ENCODE measurements at places on chromosomes 2 and 18.
A peak's percentile ranks its signal among the peaks of the same experiment; 100 is the strongest.

DNA sequence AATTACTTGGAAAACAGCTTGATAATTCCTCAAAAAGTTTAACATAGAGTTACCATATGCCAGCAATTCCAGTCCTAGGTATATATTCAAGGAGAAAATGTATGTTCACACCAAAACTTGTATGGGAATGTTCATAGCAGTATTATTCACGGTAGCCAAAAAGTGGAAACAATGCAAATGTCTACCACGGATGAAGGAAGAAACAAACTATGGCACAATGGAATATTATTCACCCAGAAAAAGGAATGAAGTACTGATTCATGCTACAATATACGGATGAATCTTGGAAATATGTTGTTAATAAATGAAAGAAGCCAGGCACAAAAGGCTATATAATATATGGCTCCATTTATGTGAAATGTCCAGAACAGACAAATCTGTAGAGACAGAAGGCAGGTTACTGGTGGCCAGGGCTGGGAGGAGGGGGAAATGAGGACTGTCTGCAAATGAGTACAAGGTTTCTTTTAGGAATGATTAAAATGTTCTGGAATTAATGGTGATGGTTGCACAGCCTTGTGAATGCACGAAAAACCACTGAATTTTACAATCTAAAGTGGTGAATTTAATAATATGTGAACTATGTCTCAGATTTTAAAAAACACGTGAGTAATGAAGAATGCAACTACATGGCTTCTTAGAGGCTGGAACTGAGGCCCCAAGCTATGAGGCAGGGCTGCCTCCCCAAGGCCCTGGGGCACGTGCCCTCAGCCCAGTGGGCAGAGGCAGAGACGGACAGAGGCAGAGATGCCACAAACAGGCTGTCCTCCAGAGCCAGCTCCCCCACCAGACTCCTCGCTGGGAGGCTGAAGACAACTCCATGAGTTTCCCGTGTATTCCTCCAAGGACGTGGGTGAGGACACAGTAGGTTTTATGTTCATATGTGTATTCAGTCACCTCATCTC is 5.0 kb downstream of the LIMS2 start:
- DNase-seq: no peak

GRCh38 chr18:41461114-41461513 is 493.9 kb upstream of the PIK3C3 start:
- DNase-seq: no peak

GRCh38 chr2:75483878-75484277 is 76.9 kb downstream of the EVA1A start:
- DNase-seq: no peak

DNA sequence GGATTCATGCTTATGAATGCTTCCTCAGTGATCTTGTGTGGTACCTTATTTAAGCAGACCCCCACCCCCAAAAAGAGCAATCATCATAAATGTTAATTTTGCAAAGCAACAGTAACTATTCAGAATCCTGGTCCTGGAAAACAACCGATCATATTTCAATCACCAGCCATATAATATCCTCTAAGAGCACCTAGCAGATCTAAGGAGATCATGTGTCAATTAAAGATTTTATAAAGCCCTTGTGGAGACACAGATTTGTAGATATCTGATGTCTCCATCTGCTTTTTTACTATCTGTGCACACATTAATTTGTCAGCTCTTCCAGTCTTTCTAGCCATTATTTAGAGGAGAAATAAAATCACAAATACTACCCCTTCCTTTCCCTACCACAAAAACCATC is 423.7 kb downstream of the TGIF1 start:
- no peak for DNase-seq

GRCh38 chr2:180130403-180130802 is 123.3 kb upstream of the CWC22 start:
- DNase-seq: peak; percentile 5

- DNase-seq: no peak
Observed at GRCh38 chr18:58843688-58844035, 21.0 kb upstream of the ZNF532 start.

- DNase-seq: no peak
Observed at GRCh38 chr18:50119296-50119695, 75.7 kb downstream of the MYO5B start.

DNA sequence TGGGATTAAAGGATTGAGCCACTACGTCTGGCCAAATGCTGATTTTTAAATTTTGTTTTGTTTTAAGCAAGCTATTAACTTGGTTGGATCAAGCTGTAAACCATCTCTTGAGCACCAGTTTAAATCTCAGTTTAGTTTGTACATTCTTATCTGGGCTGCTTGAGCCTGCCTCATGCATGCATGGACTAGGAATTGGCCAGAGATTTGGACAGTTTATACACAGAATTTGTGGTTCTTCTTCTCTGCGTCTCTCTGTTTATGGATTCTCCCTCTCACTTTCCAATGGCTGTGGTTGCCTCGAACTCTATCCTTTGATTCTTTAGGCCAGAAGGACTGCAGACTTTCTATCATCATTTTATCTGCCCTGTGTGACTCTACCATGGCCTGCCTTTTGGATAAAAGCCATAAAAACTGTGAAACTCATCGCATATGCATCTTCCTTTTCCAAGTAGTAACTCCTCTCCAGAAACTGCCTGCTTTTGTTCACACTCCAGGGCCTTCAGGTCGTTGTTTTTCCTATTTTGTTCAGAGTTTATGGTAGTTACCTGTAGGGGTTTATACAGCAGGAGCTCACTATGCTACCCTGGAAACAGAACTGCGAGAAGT is 32.5 kb upstream of the PLB1 start:
- DNase-seq: no peak

- DNase-seq: no peak
Observed at GRCh38 chr2:85302121-85302520, 25.7 kb downstream of the TGOLN2 start.

DNA sequence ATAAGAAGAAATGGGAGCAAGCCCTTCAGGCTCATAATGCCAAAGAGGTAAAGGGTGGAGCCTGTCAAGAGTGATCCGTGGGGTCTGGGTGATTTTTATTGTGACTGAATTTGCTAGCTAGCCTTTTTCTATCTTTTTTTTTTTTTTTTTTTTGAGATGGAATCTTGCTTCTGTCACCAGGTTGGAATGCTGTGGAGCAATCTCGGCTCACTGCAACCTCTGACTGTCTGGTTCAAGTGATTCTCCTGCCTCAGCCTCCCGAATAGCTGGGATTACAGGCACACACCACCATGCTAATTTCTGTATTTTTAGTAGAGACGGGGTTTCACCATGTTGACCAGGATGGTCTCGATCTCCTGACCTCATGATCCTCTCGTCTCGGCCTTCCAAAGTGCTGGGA is 29.1 kb downstream of the DRC1 start:
- no peak for DNase-seq

- peak; percentile 91 for DNase-seq
Observed at GRCh38 chr2:128169497-128169896, 78.5 kb downstream of the UGGT1 start.

GRCh38 chr2:20317197-20317596 is 33.4 kb downstream of the PUM2 start:
- DNase-seq: no peak

GRCh38 chr2:53576166-53576565 is 191.4 kb upstream of the CHAC2 start:
- DNase-seq: no peak
